Left ventricle myocardium inferior (tissue), 1 donor: ENCODE measurements at places on chromosomes 6 and 20.

- no peak for DNase-seq
These were observed 862.6 kb upstream of the MAN1A1 start for GRCh38 chr6:120211955-120212792.

- no peak for DNase-seq
These were observed 59.2 kb downstream of the TNFAIP3 start for GRCh38 chr6:137926207-137926731.

GRCh38 chr6:150026976-150027805 lies 1.9 kb upstream of the RAET1L start:
- DNase-seq = no peak

DNA sequence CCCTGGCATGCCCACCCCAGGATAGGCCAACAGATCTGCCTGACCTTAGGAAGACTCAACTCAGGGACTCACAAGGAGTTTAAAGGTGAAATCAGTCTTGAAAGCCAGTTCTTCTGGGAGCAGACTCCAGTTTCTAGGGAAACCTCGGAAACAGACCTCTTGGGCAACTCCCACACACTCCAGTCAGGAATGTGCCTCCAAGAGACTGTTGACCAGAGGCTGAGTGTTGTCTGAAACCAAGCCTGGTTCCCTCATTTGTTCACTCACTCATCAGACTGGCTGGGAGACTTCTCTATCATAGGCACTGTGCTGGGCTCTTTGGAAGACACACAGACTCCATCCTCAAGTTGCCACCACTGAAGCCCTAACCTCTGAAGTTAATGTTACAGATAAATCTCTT lies 1.8 kb downstream of the TREM1 start:
- DNase-seq = no peak

GRCh38 chr6:4301871-4302270 lies 166.5 kb upstream of the ECI2 start:
- no peak for DNase-seq

DNA sequence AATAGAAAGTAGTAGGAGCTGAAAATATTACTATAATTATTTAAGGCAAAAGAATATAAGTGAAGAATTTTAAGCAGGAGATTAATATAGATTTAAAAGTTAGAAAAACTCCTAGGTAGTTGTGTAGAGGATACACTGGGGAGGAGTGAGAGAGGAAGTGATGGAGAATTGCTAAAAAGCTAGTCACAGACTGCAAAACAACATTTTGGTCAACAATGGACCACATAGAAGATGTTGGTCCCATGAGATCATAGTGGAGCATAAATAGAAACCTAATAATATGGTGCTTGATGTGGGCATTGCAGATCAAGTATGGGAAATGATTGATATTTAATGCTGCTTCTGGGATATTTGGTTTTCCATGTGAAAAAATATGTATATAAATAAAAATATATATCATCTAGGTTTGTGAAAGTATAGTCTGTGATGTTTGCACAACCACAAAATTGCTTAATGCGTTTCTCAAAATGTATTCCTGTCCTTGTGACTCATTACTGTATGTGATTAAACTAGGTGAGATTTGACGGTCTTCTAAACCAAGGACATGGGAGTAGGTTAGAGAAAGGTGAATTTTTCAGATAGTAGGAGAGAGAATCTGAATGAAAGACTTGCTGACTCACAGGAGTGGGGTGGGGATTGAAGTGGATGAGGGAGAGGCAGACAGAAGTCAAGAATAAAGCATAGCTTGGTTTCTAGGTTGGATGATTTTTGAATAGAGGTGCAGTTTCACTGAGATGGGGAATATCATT lies 174.0 kb downstream of the BCKDHB start:
- no peak for DNase-seq

- no peak for DNase-seq
These were observed 44.1 kb downstream of the PTK7 start for GRCh38 chr6:43120101-43120763.

- no peak for DNase-seq
These were observed 71.9 kb downstream of the PTPN1 start for GRCh38 chr20:50582092-50582491.

- no peak for DNase-seq
These were observed 5.5 kb downstream of the GMNN start for GRCh38 chr6:24780206-24780605.

GRCh38 chr20:63309261-63310071 lies 16.5 kb downstream of the COL20A1 start:
- DNase-seq = peak; percentile 38

- DNase-seq = no peak
These were observed 42.4 kb upstream of the ADGRF4 start for GRCh38 chr6:47655719-47656595.

DNA sequence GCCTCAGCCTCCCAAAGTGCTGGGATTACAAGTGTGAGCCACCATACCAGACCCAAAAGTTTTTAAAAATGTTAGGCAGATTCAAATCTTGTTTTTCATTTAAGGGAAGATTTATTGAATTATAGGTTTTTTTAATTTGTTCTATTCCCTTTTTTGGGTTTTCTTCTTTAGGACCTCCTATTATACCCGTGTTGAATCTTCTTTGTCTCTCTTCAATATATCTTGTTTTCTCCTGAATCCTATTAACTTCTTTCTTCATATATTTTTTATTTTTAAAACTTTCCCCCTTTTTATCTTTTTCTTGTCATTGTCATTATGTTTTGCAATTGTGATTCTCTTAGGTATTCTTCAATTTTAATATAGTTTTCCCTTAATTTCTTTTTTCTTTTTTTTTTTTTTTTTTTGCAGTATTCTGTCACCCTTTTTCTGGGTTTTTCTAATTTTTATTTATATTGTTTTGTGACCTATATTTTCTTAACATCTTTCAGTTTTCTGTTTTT lies 45.9 kb upstream of the NOP56 start:
- DNase-seq = no peak

DNA sequence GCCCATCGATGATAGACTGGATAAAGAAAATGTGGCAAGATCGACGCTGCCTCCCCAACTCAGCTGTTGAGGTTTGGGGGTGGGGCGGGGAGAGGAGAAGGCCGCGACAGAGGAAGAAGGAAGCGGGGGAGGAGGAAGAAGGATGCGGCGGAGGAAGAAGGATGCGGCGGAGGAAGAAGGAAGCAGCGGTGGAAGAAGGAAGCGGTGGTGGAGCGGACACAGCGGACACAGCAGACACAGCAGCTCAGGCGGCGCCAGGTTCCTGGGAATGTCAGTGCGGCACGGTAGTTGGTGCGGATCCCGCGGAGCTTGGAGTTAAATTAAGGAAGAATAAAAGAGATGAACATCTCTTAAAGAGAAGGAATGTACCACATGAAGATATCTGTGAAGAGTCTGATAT lies 163.9 kb upstream of the NT5E start:
- no peak for DNase-seq

DNA sequence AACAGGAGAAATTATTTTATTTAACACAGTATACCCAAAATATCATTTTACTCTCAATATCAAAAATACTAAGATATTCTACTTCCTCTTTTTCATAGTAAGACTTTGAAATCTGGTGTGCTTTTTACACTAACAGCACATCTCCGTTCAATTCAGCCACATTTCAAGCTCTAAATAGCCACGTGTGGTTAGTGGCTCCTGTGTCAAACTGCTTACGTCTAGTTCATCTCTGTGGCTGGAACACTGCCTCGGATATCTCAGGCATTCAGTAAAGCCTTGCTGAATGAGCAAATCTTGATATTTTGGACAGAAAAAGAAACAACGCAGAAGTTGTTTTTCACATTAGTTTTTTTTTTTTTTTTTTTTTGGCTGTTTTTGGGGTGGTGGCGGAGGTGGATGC lies 136.1 kb downstream of the EYA4 start:
- DNase-seq = no peak

DNA sequence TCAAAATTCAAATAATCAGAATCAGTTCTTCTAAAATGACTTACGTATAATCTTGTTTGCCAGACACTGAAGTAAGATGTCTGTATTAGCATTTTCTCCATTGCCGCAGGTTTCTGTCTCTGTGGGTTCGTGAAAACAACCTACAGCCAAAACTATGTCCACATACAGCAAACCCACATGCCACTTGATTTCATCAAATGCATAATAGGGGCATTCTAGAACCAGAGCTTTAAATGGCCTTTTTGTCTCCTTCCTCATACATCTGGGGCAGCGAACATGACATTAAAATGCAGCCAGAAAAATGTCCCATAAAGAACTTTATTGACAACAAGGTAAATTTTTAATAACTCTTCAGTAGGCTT lies 90.2 kb upstream of the QKI start:
- DNase-seq = no peak

DNA sequence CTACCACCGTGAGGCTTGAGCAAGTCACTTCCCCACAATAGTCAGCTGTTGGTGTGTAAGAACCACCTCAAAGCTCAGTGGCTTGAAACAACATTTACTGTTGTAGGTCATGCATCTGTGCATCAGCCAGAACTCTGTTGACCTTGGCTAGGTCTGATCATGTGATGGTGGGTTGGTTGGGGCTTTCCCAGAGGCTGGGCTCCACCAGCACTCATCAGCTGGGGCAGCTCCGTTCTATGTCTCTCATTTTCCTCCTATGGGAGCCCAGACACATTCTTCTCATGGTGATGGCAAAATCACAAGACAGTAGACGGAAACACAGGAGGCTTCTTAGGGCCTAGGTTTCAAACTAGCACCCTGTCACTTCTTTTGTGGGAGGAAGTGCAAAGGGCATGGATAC lies 42.8 kb upstream of the PSMF1 start:
- DNase-seq = no peak

GRCh38 chr20:60117065-60117464 lies 158.8 kb downstream of the CDH26 start:
- no peak for DNase-seq

- no peak for DNase-seq
These were observed 28.4 kb upstream of the SDHAF4 start for GRCh38 chr6:70538376-70538775.

GRCh38 chr20:64246616-64247306 lies 8.8 kb upstream of the PCMTD2 start:
- no peak for DNase-seq

DNA sequence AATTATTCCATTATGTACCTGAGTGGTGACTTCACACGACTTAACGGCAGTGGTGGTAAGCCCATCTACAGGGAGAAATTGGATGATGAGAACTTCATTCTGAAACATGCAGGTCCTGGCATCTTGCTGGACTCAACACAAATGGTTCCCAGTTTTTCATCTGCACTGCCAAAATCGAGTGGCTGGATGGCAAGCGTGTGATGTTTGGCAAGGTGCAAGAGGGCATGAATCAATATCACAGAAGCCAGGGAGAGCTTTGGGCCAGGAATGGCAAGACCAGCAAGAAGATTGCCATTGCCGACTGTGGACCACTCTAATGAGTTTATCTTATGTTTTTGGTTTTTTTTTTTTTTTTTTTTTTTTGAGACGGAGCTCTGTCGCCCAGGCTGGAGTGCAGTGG lies 172.3 kb downstream of the ZNF217 start:
- no peak for DNase-seq

DNA sequence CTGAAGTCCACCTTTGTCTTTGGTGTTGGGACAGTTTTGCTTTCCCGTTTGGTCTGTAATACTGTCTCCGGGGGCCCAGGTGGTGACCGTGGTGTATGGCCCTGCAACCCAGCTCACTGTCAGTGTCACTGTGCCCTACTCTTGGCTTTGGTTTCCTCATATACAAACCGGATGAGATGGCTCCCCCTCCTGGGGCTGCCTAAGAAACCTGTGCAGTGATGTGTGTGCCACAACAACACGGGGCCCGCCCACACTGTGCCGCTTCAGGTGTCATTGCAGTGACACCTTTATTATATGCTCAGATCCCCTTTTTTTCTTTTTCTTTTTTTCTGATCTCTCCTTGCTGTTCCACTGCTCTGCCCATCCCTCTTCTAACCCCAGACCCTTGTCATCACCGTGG lies 73.9 kb downstream of the RAMACL start:
- DNase-seq = no peak

DNA sequence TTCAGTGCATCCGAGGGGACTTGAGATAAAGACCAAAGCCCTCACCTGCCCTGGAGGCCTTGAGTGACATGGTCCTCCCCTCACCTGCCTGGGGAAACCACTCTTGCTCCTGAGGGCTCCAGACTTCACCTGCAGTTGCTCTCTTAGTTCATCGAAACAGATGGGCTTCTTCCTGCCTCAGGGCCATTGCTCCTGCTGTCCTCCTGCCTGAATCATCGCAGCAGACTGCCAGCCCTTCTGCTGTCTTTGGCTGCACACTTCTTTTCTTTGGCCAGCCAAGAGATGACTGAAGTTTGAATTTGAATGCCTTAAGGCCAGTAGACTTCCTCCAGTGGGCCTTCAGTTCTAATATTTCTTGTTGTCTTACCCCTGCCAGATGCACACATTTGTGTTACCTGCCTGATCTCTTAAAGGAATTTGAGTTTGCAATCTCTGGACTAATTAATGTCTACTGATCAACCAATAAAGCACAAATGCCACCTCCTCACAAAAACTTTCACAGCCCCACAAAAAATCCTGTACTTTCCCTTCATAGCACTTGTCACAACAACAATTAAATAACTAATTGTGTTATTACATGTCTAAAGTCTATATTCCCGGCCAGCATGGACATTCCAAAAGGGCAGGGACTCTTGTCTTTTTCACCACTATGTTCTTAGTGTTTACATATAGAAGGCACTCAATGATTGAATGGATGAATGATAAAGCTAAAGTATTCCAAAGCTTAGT lies 56.7 kb upstream of the SGK1 start:
- DNase-seq = no peak

DNA sequence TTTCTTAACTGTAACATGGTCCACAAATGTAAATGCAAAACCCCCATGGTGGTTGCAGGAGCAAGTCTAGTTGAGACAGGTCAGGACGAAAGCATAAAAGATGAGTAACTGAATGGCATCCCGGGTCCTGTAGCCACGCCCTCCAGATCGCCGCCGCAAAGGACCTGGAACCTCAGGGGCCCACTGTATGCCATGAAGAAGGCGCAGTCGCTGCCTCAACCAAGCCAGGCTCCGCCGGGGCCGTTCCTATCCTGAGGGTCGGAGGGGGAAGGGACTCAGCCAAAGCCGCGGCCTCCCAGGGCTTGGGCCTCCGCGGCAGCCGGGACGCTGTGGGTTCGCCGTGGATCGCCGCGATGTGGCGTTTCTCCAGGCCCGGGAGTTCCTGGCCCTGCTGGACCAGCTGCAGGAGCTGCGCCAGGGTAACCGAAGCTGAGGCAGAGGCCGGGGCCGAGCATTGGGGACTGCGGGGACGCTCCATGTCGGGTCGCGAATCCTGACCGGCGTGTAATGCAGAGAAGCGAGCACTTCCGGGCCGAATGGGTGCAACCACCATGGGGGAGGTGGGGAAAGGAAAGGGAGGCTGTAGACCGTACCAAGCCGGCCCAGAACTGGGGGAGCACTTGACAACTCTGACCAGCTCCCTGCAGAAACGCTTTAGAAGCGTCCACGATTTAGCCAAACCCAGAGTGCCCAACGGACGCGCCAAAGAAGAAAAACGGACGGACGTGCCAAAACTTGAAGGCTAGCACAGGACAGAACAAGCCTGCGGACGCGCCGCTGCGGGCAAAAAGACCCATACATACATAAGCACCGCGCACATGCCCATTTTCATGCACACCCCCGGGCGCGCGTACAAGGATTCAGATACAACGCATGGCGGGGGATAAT lies 11.1 kb downstream of the RPL7L1 start:
- peak; percentile 95 for DNase-seq
